Ammon's horn (tissue), 1 donor: ENCODE measurements at places on chromosomes 16 and 17.

- DNase-seq, result no peak
Measured at GRCh38 chr17:42697108-42697811, 14.9 kb downstream of the CNTNAP1 start.

DNA sequence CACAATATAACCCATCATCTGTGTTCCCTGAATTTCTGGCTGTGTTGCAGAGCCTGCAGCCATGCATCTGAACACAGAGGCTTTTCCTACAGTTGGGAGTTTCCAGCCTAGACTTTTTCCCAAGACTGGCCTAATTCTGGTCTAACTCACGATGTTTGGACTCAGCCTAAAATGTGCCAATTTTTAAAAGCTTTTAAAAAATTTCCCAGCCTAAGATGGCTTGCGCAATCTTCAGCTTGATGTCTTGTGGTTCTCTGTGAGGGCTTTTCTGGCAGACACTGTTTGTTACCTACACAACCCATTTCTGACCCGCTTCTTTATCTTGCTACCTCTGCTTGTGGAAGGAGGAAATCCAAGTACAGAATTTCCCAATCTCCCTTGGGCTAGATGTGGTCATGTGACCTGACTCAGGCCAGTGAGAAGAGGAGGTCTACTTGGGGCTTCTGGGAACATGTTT is 72.7 kb upstream of the GAS7 start:
- DNase-seq, result peak; percentile 25

DNA sequence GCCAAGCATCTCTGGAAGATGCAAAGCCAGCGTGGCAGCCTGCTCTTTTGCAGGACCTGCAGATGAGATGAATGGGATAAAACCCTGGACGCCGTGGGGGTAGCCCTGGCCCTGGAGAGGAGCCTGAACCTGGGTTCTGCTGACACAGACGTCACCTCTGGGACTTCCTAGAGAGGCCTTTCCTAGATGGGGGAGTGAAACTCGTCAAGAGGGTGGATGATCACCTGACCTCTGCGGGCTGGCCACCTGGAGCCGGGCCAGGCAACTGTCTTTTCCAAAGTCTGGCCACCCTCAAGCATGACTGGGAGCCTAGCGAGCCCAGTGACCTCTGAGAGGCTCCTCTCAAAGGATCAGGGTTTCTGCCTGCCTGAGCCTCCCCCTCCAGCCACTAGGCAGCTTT is 529.0 kb downstream of the KCNJ18 start:
- DNase-seq, result no peak

- no peak for DNase-seq
Measured at GRCh38 chr16:49701065-49701685, 154.7 kb downstream of the ZNF423 start.

DNA sequence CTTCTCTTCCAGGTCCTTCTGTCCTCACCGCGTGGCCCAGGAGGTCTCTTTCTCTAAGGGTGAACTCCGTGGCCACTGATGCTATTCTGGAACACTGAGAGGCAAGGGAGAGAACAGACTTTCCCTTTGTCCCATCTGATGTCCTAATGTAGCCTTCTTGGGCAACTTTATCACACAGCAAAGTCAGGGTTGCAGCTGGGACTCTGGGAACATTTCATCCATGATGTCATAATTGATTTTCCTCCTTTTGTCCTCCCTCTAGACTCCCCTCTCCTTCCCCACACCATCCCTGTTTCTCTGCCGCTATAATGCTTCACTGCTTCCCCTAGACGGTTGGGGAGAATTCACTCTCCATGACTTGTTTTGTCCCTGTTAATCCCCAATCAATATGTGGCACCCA is 201.0 kb downstream of the SHISA9 start:
- DNase-seq, result no peak

- DNase-seq, result no peak
Measured at GRCh38 chr17:63986821-63987220, 11.3 kb upstream of the PRR29 start.

GRCh38 chr16:48524348-48525200 is 85.4 kb downstream of the N4BP1 start:
- no peak for DNase-seq

DNA sequence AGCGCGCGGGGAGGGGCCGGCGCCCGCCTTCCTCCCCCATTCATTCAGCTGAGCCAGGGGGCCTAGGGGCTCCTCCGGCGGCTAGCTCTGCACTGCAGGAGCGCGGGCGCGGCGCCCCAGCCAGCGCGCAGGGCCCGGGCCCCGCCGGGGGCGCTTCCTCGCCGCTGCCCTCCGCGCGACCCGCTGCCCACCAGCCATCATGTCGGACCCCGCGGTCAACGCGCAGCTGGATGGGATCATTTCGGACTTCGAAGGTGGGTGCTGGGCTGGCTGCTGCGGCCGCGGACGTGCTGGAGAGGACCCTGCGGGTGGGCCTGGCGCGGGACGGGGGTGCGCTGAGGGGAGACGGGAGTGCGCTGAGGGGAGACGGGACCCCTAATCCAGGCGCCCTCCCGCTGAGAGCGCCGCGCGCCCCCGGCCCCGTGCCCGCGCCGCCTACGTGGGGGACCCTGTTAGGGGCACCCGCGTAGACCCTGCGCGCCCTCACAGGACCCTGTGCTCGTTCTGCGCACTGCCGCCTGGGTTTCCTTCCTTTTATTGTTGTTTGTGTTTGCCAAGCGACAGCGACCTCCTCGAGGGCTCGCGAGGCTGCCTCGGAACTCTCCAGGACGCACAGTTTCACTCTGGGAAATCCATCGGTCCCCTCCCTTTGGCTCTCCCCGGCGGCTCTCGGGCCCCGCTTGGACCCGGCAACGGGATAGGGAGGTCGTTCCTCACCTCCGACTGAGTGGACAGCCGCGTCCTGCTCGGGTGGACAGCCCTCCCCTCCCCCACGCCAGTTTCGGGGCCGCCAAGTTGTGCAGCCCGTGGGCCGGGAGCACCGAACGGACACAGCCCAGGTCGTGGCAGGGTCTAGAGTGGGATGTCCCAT is 232.8 kb downstream of the SEC14L1 start:
- no peak for DNase-seq

GRCh38 chr16:68806422-68806821 is 36.9 kb upstream of the TANGO6 start:
- no peak for DNase-seq

DNA sequence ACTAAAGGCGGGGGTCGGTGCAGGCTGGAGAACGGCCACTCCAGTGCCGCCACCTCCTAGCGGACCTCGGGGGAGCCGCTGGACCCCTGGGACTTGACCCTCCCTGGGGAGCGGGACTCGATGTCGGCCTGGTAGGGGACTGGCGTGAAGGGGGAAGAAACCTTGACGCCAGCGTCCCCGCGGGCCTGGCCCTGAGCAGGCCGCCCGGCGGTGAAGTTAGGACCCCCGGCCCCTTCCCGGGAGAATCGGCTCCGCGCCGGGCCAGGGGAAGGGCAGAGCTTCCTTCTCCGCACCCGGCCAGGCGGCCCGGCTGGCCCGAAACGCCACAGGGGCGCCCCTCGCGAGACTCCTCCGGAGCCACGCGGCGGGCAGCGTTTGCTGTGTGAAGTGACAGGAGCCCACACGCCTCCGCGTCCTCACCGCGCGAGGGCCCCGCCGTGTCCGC is 389 bp downstream of the DUS1L start:
- no peak for DNase-seq
